ENCODE measurements at places on chromosomes 5 and 9.

GRCh38 chr5:33650911-33651310, 210.1 kb downstream of the TARS1 start:
- DNase-seq = peak; percentile 42

DNA sequence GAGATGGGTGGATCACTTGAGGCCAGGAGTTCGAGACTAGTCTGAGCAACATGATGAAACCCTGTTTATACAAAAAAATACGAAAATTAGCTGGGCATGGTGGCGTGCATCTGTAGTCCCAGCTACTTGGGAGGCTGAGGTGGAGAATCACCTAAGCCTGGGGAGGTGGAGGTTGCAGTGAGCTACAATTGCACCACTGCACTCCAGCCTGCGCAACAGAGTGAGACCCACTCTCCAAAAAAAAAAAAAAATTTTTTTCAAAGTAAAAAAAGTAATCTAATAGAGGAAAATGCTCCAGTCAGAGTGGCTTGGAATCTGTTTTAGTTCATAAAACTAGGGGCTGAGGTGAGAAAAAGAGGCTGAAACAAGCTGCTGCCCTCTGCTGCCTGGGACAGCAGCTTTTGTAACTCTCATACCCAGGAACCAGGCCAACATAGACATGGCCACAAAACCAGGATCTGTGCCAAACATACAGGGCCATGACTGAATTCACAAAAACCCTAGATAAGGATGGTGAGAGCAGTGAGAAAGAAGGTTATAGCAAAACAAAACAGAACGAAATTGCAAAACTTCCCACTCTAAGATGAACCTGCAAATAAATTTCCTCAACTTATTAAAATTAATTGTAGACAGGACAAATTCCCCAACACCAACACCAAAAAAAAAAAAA, 13.1 kb upstream of the DCAF12 start:
- peak; percentile 81 for DNase-seq

- DNase-seq = no peak
Observed at GRCh38 chr5:173612948-173613347, 3.5 kb downstream of the BOD1 start.

- no peak for DNase-seq
Observed at GRCh38 chr5:170752257-170753215, 31.0 kb upstream of the GABRP start.

GRCh38 chr5:180411948-180412347, 58.8 kb upstream of the GFPT2 start:
- DNase-seq = no peak

- no peak for DNase-seq
Observed at GRCh38 chr5:103260951-103261350, 2.4 kb downstream of the MACIR start.

GRCh38 chr5:1500411-1501091, 23.2 kb downstream of the LPCAT1 start:
- no peak for DNase-seq

GRCh38 chr5:156621719-156622118, 228.4 kb upstream of the PPP1R2B start:
- DNase-seq = no peak

DNA sequence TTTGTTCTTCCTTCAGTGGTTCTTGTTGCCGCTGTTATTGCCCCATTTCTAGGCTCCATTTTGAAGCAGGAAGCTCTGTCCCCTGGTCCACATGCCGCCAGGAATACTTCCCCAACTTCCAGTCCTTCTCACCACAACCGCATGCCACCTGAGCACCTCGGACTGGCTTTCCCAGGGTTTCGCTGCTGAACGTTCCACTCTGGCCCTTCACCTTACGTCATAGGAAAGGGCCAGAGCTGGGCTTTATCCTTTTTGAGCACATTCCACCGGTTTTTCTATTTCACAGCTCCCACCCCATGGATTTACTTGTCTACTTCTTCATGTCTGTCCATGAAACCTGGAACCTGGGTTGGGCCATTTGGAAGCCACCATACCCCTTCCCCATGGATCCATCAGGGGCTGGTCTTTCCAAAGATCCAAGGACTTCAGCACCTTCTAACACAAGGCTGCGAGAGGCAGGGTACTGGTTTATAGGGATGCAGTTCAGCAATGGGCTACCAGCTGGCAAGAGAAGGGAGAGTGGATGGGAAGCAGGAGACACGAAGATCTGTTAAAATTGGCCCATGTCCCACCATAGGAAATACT, 557.4 kb downstream of the BNC2 start:
- no peak for DNase-seq

DNA sequence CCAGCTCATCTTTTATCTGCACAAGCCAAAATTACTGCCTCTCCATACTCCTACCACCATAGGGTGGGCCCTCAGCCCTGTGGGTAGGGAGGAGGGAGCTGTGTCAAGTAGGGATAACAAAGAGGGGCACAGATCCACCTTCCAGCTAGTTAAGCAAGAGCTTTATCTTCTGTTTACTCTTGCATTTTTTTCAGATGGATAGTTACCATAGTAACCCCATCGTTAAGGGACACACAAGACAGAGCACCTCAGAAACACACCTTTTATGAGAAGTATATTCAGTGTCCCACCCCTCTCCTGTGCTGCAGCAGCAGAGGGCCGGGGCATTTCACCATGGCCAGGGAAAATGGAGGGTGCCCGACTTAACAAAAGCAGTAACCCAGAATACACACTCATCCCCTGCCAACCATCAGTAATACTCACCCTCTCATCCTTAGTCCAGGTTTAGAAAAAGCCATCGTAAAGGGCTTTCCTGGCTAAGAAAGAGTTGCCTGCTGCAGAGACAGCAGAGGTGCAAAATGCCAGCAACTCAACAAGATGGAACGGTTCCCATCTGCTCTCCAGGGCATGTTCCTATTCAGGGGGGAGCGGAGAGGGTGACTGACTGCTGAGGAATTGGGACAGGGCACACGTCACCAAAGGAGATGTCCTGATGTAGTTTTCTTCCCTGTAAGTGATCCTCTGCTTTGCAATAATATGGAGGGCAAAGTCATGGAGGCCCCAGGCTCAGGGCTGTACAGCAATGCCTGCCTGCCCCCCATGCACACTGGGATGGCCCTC, 25.1 kb downstream of the MACROH2A1 start:
- DNase-seq = peak; percentile 33

- no peak for DNase-seq
Observed at GRCh38 chr5:134444941-134445471, 33.3 kb upstream of the CDKN2AIPNL start.

- DNase-seq = no peak
Observed at GRCh38 chr5:122967085-122967484, 69.4 kb downstream of the PPIC start.

DNA sequence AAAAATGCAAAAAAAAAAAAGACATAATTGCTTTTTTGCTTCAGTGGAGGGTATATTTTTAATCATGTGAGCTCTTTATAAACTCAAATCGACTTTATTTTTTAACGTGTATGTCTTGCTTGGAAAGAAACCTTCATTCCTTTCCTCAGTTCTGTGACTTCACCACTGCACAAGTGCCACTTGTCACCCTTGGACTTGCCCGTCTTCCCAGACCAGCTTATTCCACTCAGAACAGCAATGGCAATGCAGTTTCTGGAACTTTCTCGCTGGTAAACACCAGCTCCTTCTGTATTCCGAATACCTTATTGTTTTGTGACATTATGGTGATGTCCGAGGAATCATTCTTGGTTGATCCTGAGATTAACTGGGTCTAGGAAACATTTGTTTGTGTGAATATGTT, 440.5 kb upstream of the ADAMTS16 start:
- no peak for DNase-seq

GRCh38 chr9:21830589-21830988, 28.2 kb downstream of the MTAP start:
- DNase-seq = no peak

- no peak for DNase-seq
Observed at GRCh38 chr5:98464737-98465330, 308.6 kb upstream of the RGMB start.

DNA sequence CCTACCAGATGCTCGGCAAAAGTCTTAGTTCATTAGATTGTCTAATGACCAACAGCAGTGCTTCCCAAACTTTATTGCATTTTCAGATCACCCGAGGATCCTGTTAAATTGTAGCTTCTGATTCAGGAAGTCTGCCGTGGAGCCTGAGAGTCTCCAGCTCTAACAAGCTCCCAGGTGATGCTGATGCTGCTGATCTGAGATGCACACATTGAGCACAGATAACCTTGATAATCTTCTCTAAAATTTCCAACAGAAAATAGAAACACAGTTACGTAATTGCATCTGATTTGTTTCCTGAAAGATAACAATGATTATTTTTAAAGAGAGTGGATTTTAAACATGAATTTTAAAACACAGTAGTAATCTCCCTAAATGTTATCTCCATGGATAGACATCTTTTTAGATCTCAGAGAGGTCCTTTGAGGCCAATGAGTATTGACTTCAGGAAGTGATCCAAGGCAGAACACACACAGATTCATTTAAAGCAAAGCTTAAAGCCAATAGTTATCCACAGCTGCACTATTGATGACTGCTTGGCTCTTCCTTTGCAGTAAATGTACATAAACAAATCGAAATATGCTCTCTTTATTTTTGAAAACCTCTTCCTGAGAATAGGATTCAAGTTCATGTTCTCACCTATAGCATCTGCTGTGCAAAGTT, 122.8 kb upstream of the TNPO1 start:
- DNase-seq = no peak

- peak; percentile 49 for DNase-seq
Observed at GRCh38 chr5:134845335-134845851, 375 bp upstream of the C5orf24 start.

DNA sequence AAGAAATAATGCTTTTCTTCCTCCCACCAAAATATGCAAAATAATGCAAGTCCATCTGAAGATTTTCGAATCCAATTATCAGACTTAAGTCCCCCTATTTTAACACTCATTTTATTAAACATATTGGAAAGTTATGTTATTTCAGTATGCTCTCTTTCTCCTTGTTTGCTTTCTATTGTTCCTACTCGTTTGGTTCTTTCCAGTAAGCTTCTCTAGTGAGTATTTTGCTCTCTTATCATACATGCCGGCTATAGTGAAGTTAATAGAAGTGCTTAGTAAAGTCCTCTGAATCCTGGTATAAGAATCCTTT, 517 bp downstream of the ALDH1A1 start:
- no peak for DNase-seq

GRCh38 chr9:33168941-33169544, 1.9 kb upstream of the B4GALT1 start:
- no peak for DNase-seq

GRCh38 chr5:15683332-15683731, 183.4 kb downstream of the FBXL7 start:
- no peak for DNase-seq

DNA sequence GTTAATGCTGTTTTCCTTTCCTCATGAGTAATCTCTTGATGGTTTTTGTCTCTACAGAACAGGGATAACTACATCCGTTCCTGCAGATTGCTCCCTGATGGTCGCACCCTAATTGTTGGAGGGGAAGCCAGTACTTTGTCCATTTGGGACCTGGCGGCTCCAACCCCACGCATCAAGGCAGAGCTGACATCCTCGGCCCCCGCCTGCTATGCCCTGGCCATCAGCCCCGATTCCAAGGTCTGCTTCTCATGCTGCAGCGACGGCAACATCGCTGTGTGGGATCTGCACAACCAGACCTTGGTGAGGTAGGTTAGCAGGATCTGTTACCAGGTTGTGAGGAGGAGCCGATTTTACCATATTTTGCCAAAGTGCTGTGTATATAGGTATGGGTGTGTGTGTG, 148.2 kb downstream of the TLE4 start:
- no peak for DNase-seq

- peak; percentile 41 for DNase-seq
Observed at GRCh38 chr9:36597412-36598178, 24.9 kb downstream of the MELK start.

- DNase-seq = peak; percentile 69
Observed at GRCh38 chr9:112793213-112793810, 42.8 kb downstream of the SNX30 start.

DNA sequence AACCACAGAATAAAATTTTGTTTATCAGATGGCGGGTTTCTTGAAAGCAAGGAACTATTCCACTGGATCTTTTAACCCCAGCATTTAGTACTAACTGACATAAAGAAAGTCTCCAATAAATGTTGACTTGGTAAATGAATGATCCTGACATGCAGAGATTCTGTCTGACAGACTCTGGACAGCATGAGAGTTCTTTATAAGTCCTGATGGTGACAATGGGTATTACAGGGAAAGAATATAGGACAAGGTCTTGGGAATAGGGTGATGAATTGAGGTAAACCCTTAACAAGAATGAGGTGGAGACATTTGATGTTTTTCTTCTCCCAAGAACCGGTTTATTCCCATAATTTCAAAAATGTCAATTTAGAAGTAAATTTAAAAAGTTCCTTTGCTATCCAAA, 453.9 kb downstream of the TUSC1 start:
- no peak for DNase-seq

- peak; percentile 88 for DNase-seq
Observed at GRCh38 chr5:72224946-72225463, 95.0 kb downstream of the MRPS27 start.

DNA sequence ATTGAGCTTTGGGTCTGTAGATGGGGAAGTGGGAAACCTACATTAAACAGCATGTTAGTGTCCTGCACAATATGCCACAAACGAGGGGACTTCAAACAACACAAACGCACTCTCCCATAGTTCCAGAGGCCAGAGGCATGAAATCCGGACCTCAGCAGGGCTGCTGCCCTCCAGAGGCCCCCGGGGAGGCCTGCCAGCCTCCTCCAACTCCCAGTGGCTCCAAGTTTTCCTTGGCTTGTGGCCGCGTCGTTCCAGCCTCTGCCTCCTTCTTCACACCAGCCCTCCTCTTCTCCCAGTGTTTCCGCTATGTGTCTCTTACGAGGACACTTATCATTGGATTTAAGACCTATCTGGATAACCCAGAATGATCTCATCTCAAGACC, 13.3 kb upstream of the COL5A1 start:
- no peak for DNase-seq

DNA sequence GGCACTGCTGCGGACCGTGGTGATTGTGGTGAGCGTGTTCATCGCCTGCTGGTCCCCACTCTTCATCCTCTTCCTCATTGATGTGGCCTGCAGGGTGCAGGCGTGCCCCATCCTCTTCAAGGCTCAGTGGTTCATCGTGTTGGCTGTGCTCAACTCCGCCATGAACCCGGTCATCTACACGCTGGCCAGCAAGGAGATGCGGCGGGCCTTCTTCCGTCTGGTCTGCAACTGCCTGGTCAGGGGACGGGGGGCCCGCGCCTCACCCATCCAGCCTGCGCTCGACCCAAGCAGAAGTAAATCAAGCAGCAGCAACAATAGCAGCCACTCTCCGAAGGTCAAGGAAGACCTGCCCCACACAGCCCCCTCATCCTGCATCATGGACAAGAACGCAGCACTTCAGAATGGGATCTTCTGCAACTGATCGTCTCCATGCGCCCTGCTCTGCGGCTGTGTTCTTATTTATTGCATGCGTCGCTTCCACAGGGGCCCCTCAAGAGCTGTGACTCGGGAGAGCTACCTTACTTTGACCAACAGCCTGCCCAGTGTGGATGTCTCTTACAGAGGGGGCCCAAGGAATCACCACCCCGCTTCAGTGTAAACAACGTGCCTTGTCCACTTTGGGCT, 10.8 kb downstream of the S1PR3 start:
- DNase-seq = no peak

DNA sequence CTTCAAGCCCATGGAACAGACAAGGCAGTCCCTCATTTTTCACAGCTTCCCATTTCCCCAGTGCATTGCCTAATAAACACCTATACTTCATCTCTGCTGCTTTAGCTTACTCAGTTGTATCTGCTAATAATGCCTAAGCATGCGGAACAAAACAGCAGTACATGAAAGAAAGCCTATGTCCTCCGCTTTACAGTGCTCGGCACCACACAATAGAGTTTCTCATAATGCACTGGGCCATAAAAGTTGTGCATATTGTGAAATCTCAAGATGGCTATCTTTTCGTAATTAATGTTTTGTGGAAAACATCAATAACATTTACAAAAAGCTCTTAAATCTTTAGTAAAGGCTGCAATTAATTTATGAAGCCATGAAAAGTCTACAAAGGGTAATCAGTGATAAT, 69.3 kb downstream of the DENND1A start:
- no peak for DNase-seq
